GDM1 (cell line): ENCODE measurements at places on chromosomes 3 and 15.
A peak's percentile ranks its signal among the peaks of the same experiment; 100 is the strongest.

- no peak for DNase-seq
These were observed 9.9 kb downstream of the CDV3 start for GRCh38 chr3:133583396-133583795.

DNA sequence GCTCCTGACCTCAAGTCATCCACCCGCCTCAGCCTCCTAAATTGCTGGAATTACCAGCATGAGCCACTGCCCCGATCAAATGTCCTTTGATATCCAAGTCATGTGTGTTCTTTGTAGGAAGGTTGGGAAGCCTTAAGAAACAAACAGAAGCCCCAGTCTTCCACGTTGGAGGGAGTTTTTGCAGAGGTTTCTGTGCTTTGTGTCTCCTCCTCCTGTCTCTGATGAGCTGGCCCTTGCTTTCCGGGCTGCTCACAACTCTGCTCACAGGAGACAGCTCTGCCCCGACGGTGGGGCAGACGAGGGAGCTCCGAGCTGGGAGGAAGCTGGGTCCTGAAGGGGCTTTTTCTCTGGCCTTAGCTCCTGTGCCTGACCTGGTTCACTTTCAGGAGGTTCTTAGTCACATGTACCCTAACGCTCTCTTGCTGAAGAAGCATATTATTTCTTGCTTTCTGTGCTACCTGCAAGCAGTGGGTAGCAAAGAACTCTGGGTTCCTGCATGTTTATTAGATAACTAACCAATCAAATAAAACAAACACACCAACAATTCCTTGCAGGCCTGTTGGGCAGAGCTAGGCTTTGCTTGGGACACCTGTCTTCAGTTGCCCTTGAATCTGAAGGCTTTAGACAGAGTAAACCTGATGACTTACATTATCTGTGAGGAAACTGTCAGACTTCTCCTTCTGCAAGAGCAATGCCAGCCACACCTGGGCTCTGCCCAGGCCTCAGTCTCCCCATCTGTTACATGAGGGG, 52.6 kb upstream of the SMAD6 start:
- DNase-seq = no peak

DNA sequence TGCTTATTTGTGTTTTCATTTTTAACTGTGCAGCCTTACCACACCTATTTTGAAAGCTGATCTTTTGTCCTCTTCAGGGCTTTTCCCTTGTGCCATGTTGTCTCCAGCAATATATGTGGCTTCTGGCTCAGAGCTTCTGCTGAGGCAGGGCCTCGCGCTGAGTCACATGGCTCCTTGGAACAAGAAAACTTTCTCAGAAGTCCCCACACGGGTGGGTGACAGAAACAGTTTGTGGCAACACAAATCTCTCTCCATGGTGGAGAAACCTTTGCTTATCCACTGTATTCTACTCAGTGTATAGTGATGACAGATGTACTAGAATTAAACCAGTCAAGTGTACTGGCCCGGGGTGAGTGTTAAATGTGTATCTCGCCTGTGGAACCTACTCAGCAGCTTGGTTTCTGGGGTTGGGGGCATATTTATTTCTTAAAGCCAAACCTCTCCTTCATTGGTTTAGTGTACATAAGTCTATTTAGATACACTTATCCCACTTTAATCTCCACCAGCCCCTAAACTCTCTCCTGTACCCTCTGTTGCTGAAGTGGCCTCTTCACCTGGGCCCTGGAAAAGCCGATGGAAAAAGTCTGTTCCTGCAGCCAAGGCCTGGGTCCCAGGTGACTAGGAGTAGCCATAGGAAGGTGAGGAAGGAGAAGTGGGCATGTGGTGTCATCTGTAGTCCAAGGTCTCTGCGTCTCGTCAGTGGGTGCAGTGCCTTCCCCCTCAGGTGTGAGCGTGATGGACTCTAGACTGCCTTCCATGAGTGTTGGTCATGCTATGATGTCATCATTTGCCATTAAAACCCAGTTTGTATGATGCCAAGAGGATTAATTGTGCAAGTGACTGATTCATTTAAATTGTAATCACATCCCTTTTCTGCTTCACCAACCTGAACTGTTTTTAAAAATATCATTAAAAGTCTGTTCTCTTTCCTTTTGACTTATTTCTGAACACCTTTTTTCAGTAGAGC, 3.2 kb upstream of the FBXL22 start:
- no peak for DNase-seq

GRCh38 chr15:57541271-57541670, 50.4 kb upstream of the MYZAP start:
- no peak for DNase-seq

DNA sequence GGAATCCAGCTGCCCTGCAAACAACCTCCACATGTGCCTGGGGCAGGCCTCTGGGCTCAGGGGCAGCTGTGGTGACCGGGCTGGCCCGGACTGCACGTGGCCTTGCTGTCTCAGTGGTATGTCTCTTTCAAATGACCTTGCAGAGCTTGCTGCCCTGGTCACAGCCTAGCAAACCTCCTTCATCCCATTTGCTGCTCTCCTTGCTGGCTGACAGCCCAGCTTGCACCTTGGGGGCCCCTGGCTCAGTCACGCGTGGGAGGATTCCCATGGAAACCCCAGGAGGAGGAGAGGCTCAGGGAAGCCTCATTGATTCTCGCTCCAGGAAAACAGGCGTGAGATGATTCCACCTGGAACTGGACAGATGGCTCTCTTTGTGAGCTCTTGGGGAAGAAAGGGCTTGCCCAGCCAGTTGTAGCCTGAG, 5.6 kb downstream of the SPSB4 start:
- no peak for DNase-seq

GRCh38 chr3:195803289-195803908, 8.3 kb downstream of the MUC4 start:
- no peak for DNase-seq

GRCh38 chr3:7166460-7166859, 305.5 kb downstream of the GRM7 start:
- no peak for DNase-seq

DNA sequence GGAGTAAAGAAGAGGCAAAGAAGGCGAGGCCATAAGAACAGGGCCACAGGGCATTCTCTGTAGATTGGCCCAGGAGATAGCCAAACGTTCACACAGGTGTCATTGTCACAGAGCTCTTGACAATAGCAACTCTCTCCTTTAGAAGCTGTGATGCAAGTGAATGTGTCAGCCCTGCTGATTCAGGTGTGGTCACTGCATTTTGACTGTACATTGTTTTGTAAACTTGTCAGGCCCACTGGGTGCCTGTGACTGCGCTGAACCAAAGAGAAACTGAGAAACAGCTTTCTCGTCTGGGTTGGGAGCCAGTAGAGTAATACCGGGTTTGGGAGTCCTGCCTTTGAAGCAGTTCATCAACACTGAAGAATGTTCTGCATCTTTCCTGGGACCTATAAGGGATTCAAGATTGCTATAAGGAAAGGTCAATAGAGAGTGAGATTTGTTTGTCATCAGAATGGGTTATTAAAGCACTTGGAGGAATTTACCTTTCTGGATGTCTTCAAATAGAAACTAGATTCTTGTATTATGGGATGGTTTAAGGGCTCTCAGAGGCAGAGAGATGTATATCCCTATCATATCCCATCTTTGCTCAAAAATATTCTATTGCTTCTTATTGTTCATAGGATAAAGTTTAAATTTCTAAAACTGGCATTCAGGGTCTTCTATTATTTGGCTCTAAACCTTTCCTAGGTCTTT, 45.4 kb downstream of the TMEM45A start:
- DNase-seq = no peak

DNA sequence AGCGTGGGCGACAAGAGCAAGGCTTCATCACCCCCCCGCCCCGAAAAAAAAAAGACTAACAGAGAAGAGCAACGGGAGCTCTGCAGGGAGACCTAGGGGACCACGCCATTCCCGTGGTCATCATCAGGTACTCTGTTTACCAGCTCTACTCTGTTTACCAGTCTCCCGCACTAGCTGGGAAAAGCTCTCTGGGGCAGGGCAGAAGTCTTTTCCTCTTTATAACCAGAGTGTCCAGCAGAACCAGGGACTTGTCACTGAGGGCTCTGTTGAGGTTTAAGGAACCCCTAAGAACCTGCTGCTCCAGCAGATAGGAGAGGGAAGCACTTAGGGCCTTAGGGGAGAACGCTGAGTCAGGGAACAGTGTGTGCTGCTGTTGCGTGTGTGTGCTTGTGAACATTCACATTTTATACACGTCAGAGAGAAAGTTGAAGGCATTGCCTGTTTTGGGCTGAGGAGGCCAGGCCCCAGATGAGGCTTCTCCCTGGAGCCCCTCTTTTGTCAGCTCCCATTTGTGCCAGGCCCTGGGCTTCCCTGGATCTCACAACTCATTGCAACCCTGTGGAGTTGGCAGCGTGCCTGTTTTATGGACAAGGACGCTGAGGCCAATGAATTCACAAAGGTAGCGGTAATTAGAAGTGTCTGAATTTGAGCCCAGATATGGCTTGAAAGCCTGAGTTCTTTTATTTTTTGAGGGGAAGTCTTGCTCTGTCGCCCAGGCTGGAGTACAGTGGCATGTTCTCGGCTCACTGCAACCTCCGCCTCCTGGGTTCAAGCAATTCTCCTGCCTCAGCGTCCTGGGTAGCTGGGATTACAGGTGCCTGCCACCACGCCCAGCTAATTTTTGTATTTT, 24.2 kb upstream of the ERICH6 start:
- no peak for DNase-seq

- no peak for DNase-seq
These were observed 169.1 kb upstream of the SEMA6D start for GRCh38 chr15:47548231-47548630.

DNA sequence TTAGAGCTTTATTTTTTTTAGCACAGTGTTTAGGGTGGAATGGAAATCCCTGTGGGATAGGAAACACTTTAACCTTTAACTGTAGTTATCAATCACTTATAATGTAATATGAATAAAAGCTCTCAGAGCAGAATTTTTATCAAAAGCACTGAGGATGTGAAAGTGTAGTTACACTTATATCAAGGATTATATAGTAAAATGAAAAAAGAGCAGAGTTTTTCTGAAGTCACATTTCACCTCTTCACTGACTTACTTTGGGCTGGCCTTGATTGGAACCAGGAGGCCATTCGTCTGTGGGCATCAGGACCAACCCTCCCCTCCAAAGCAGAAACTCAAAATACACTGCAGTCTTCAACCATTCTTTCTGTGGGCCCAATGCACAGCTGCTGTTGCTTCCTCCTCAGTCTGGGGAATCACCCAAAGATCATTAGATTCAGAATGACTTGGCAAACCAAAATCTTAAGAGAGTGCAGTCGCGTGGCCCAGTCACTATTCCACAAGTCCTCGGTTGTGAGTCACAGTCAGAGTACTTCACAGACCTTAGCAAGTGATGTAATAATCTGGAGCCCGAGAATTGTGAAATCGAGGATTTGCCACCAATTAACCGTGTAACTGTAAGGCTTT, 132.6 kb upstream of the COL8A1 start:
- DNase-seq = no peak

- no peak for DNase-seq
These were observed 755 bp downstream of the CD200R1 start for GRCh38 chr3:112974178-112974517.

DNA sequence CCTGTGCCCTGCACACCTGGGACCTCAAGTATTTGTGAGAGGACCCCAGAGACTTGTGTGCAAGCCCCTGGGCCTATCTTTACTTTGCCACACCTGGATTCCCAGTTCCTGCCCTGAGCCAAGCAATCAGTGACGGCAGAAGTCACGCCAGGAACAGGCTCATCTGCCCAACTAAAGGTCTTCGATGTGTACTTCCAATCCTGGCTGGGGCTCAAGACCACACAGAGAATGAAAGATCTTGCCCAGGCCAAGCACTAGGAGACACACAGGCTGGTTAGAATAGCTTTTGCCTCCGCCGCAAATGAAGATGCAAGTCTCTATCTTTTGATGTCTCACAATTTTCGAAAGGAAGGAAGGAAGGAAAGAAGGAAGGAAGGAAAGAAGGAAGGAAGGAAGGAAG, 228.8 kb downstream of the OCA2 start:
- no peak for DNase-seq

DNA sequence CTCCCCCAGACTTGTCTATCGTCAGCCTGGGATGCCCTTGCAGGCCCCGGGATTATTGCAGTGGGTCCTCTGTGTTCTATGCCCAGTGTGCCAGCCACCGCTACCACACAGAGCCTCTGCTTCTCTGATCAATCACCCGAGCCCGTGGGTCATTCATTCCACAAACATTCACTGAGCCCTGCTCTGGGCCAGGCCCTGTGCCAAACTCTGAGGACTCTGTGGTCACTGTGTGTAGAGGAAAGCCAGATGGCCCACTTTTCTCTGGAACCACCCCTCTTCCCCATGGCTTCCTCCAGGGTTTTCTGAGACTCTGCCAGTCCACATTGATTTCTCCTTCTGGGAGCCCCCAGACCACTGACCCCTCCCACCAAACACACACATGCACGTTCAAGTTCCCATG, 55.5 kb downstream of the BSN start:
- DNase-seq = no peak

DNA sequence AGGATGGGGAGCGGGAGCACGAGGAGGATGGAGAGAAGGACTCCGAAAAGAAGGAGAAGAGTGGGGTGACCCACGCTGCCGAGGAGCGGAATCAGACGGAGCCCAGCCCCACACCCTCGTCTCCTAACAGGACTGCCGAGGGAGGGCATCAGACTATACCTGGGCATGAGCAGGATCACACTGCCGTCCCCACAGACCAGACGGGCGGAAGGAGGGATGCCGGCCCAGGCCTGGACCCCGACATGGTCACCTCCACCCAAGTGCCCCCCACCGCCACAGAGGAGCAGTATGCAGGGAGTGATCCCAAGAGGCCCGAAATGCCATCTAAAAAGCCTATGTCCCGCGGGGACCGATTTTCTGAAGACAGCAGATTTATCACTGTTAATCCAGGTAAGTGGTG, 169.8 kb downstream of the FEZF2 start:
- DNase-seq = no peak

DNA sequence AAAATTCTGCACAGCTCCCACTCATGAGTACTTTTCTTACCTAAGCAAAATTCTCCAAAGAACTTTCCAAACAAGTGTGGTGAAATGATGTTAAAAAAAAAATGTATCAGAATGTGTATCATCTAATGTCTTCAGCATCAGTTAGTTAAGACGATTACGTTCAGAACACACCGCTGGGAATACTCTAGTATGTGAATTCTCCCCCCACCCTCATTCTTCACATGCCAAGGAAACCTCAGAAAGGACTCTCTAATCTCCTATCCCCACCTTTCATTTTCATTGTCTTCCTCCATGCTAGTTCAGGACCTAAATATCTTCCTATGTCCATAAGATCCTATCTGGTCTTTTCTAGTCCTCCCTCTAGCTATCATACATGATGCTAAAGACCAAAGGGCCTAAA, 457.4 kb downstream of the SHQ1 start:
- DNase-seq = no peak

DNA sequence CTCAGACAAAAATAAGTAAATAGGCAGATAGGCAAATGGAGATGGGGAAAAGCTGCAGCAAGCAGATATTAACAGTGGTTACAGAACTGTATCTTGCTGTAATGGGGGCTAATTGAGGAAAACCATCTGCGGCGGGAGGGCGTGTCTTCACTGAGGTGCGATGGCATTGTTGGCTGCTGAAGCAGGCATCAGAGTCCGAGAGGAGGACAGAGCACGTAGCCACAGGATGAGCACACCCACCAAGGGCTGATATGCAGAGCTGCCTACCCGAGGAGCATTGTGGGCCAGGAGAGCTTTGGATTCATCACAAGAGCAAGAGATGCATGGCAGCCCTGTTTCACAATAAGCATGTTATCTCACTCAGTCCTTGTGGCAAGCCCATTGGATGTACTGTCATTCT, 30.4 kb downstream of the CHRNA7 start:
- no peak for DNase-seq

- DNase-seq = peak; percentile 40
These were observed 43.6 kb downstream of the RLBP1 start for GRCh38 chr15:89177633-89178306.
